ENCODE measurements at places on chromosomes 5 and 9.

- DNase-seq: no peak
These were observed 167.0 kb downstream of the CRB2 start for GRCh38 chr9:123523001-123523400.

DNA sequence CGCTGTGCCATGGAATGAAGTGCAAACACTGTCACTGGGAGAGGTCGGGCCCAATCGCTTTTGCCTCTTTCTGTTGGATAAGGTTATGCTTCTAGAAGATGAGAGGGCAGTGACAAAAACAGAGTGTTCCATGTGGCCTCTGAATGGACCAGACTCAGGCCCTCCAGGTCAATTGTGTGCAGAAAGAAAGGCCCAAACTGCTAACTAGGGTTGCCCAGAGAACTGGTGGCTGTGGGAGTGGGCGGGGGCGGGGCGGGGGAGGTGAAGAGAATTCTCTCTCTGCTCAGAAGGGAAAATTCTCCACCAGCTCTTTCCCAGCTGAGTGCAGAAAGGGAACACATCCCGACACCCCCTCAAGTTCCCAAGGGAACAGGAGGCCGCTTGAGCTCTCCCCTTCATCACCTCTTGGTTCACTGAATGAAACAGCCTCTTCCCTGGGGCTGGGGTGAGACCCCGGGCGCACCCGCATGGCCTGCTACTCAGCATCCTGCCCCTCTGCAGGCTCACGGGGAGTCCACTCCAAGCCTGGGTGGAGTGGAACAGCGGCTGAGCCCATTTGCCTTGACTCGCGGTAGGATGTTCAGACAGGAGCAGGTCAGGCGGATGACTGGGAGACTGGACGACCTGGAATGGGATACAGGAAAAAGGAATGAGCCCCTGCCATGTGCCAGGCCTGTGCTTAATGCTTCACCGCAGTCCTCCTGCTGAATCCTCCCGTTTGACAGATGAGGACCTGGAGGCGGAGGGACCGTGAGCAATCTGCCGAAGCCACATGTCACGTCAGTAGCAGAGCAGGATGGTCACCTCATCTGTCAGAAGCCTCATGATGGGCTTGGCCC lies 93.8 kb upstream of the FANCC start:
- DNase-seq: no peak

GRCh38 chr5:77394064-77394715 lies 97.9 kb downstream of the WDR41 start:
- no peak for DNase-seq

DNA sequence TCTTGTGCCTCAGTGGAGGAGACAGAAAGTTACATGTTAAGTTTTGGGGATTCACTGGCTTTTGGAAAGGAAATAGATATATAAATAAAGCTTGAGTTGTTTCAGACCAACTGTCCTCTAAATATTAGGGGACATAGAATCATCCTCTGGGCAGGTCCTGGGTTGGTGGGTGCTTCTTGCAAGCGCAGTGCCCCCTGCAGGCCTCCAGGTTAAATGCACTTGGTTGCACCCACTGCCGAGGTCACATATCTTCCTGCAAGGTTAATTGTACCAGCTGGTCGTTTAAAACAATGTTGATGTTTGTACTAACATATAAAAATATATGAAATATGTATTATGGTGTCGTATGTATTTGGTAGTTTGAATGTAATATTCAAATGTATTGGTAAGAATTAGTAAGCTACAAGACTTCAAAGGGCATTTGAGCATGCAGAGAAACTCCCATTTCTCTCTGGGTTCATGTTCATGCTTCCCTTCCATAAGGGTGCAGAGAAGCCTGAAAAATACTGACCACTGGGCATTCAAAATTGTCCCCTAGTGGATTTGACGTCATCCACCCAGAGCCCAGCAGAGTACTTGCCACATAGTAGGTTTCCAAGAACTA lies 87.0 kb downstream of the ZNF618 start:
- peak; percentile 33 for DNase-seq

DNA sequence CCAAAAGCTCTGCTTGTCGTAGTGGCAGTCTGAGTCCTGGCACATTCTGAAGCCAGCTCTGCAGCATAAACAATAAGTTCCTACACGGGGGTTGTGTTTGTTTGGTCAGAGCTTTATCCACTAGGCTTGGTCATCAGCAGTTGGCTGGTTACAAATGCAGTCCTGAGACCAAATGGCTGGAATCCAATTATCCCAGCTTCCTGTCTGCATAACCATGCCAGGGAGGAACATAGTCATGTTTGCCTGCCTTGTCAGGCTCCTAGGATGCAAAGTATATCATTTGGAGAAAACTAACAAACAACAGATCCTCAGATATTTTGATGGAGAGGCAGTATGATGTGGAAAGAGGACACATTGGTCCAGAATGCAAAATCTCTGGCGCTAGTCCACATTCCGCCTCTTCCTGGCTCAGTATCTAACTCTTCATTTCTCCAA lies 85.8 kb downstream of the FBXO38 start:
- DNase-seq: no peak

- no peak for DNase-seq
These were observed 241.7 kb upstream of the NR4A3 start for GRCh38 chr9:99579964-99580363.

DNA sequence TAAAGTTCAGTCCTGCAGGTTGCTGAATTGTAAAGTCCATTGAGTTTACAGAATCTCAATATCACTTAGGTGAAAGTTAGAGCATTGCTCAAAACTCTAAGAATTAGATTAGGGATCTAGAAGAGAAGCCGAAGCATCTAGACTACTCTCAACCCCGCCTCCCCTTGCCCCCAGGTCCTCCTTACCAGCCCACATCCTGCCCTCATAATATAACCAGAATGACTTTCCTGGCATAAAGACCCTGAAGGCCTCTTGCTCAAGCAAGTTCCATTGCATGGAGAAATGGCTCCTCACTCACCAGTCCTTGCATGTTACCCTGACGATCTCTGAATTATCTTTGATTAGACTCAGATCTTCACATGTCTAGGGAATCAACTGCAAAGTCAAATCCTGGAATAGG lies 78.8 kb downstream of the SPATA31C2 start:
- no peak for DNase-seq

DNA sequence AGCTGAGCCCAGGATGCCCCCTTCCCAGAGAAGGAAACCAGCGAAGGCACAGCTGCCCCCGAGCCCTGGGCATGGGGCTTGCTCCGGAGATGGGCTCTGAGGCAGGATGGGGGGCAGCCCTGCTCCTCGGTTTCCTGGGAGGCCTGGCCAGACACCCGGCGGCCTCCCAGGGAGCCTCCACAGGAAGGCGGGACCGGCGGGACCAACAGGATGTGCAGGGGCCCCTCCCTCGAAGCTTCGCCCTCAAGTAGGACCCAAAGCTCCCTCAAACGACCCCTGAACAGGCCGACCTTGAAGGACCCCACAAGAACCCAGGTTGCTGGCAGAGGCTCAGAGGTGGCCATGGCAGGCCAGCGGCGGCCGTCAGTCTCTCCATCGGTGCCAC lies 11.7 kb downstream of the EXD3 start:
- DNase-seq: no peak

- DNase-seq: no peak
These were observed 12.4 kb upstream of the UBAC1 start for GRCh38 chr9:135973277-135974219.

- DNase-seq: peak; percentile 45
These were observed at the start of gene ADAMTS13 for GRCh38 chr9:133421615-133422542. TSS of gene ADAMTS13 (plus strand) at chr9:133422367. CDS start at chr9:133422444, 77 bp downstream.

DNA sequence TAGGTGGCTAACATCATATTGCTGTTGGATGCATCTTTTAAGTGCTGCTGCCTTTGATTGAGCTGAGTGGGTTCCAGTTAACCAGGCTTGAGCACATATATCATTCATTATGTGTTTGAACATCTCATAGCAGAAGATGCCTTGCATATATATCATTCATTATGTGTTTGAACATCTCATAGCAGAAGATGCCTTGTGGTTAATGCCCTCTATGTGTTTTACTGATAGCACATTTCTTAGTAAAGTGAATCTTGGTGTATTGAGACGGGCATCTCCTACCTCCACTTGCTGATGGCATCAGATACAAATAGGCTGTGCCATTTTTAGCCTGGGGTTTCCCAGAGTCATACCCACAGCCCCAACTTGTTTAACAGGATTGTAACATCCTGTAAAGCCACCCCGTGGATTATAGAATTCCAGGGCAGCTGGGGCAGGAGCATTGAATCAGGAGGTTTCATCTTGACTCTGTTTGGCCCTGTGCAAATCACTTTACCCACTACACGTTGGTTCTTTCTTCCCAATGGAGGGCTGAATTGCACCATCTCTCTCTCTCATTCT lies 26.5 kb downstream of the MTAP start:
- no peak for DNase-seq

- DNase-seq: no peak
These were observed 320.2 kb downstream of the RFX3 start for GRCh38 chr9:3205421-3206095.

DNA sequence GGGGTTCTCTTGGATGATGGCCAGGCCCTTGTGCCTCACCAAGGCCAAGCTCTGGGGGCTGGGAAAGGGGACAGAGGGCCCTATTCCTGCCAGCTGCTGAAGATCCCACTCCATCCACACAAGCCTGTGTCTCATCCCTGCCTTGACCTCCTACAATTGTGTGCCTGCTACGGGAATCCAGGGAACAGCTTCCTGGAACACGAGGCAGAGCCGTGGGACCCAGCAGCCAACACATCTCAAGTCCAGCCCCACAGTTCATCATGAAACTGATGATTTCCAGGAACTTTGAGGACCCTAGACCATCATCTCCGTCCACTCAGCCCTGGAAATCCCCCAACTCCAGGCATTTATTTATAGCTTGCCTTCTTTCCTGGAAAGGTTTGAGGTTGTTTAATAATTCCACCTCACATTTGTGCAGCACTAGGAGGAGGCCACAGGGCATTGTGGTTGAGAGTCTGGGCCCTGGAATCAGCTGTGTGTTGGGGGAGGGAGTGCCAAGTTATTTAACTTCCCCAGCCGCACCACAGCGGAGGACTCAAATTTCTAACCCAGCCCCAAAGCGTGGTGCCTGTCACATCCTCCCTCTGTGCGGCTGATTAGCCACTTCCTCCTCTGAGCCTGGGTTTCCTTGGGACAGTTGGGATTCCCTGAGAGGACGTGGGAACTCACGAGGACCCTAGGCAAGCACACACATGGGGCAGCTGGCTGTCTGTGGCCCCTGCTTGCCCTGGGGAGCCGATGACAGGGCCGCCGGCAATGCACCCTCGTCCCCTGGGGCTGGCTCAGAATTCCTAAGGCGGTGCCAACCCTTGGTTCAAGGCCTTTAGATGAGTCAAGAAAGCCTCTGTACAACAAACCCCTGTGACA lies 58.2 kb upstream of the GGTA1 start:
- no peak for DNase-seq

Measured in stimulated activated CD8-positive, alpha-beta memory T cell treated with anti-CD3 and anti-CD28 coated beads, Interleukin-2, amount 100 ng/mL, for 48 hours (primary cell).